ENCODE measurements at places on chromosomes 7 and 10.

GRCh38 chr7:101522021-101522420 lies 107.1 kb downstream of the MYL10 start:
- DNase-seq, result no peak

DNA sequence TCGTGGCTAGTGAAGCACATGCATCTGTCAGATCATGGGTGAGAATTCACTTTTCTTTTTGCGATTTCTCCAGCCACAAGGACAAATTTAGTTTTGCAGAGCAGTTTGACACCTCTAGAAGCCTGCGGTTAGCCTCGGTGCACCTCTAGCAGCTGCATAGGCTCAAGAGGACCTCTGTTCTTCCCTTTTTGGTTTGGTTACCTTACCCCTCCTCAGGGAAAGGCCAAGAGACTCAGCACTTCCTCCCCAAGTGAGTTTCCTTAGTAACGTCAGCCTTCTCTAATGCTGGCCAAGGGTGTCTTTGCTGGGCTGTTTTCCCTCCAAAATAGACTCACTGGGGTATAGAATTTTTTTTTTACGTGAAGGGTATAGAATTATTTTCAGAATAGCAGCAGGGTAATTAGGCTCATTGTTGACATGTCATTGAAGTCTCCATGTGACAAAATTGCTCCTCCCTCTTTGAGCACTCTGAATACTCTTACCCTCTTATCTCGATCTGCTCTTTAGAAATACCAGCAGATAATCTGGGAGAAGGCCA lies 97.8 kb downstream of the AUTS2 start:
- no peak for DNase-seq

GRCh38 chr10:30445711-30446110 lies 11.7 kb downstream of the MAP3K8 start:
- DNase-seq, result no peak

GRCh38 chr7:94654783-94655125 lies 1.2 kb downstream of the SGCE start:
- DNase-seq, result no peak

- peak; percentile 96 for DNase-seq
These were observed 36.8 kb downstream of the MYOF start for GRCh38 chr10:93445097-93445960.

GRCh38 chr7:24936121-24936824 lies 43.7 kb downstream of the OSBPL3 start:
- no peak for DNase-seq

- no peak for DNase-seq
These were observed 47.0 kb upstream of the FRMD4A start for GRCh38 chr10:14377591-14378175.

GRCh38 chr10:122191936-122192541 lies 79.1 kb upstream of the BTBD16 start:
- no peak for DNase-seq

DNA sequence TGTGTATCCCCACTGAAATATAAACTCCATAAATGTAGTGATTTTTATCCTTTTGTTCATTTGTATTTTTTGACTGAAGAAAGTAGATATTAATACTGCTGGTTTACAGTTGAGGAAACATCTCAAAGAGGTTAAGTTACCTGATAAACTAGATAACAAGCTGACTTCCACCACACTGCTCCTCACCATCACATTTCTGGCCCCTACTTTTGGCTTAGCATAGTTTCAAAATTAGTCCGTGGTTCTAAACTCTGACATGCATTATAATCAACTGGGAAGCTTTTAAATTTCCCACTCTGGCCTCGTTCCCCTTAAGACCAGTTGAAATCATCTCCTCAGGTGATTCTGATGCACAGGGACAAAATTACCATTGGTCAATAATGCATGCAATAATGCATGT lies 43.5 kb downstream of the ANKIB1 start:
- no peak for DNase-seq

DNA sequence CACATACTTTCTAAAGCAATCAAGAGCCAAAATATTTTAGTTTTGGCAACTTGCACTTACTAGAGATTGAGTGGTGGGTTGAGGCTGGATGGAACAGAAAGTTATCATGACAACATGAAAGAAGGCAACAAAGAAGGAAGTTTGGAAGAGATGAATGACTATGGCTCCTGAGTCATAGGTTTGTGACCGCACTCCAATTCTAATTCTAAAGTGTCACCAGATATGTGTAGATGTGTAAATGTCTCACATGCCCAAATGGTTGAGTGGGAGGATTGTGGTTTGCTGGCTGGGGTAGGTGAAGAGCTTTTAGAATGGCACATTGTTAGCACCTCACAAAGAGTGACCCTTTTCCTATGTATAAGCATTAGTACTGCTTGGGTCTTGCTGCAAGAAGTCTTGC lies 20.2 kb downstream of the TAS2R16 start:
- DNase-seq, result no peak

- no peak for DNase-seq
These were observed 143.0 kb upstream of the NRP1 start for GRCh38 chr10:33477291-33478088.

- DNase-seq, result no peak
These were observed at the start of gene SEMA4G for GRCh38 chr10:100969187-100970075. SEMA4G (plus strand) TSS chr10:100969504; CDS start chr10:100972913, 3,409 bp downstream.

GRCh38 chr10:103666087-103666761 lies 172.7 kb downstream of the NEURL1 start:
- no peak for DNase-seq

DNA sequence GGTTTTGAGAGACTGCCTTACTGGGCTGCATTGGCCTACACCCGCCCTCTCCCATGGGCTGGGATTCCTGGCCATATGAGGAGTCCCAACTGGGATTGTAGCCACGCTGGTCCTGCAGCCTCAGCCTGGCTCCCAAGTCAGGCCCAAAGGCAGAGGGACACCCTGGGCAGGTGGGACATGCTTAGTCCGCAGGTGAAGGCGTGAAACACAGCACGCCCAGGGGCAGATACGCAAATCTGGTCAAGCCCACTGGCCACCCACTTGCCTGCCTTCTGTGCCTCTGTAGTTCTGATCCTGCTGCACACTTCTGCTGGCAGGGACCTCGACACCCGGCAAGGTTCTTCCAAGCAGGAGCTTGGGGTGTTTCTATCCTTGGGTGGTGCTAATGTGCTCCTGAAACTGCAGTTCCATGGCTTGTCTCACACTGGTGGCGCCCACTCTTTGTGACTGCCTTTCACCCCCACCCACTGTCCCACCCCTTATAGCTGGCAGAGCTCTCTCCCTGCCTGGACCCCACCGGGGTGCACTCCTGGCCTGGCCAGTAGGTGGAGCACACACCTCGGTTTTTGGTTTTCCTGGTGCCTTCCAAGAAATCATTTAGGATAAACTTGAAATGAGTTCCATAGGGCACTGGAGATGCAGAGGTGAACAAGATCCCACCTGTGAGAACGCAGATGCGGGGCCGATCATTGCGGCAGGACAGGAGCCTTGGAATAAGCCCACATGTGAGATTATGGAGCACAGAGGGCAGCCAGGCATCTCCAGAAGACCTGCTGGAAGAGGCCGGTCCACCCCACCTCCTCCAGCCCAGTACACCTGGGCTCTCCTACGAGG lies 47.9 kb downstream of the MKI67 start:
- DNase-seq, result no peak

GRCh38 chr10:118912961-118913600 lies 116.4 kb upstream of the NANOS1 start:
- no peak for DNase-seq

DNA sequence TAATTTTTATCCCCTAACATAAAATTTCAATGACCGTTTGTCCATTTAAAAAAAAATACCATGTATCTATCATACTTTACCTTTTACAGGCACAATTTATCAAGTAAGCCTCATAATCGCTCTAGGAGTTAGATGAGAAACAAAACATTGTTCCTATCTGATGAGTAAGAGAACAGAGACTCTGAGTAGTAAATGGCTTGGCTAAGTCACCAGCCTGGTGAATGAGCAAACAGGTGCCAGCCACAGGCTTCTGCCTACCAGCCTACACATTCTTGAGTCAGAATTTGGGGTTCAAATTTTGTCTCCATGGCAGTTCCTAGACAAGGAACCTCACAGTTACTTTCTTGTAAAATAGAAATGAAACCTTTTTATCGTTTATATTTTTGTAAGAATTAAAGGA lies 235.4 kb downstream of the HGF start:
- DNase-seq, result no peak

DNA sequence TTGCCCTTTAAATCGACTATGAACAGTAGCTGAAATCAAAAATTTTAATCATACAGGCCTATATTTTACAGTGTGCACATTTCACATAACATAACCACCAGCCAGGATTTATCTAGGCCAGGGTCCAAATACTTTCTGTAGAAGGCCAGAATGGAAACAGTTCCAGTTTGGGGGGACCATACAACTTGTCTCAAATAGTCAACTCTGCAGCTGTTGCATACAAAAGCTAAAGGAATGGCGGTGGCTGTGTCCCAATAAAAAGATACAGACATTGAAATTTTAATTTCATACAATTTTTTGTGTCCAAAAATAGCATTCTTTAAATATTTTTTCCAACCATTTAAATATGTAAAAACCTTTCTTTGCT lies 742 bp upstream of the TYSND1 start:
- DNase-seq, result no peak

GRCh38 chr10:13092291-13093102 lies 7.5 kb upstream of the OPTN start:
- no peak for DNase-seq

DNA sequence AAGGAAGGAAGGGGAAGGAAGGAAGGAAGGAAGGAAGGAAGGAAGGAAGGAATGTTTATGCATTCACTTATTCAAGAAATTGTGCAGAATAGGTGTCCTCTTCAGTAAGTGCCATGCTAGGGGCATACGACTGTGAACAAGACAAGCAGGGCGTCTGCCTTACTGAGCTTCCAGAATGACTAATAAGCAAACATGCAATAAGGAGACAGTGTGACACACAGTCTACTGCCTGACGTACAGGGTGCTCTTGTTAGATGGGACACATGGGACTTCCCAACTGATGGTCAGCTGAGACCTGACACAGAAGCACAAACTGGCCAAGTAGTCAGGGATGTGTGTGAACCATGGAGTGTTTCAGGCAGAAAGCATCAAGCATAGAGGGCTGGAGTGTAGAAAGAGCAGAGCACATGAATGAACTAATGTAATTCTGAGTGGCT lies 18.2 kb downstream of the DNAJC12 start:
- DNase-seq, result peak; percentile 51

- DNase-seq, result no peak
These were observed 9.9 kb downstream of the RHEB start for GRCh38 chr7:151509670-151510333.

- DNase-seq, result no peak
These were observed 776.4 kb downstream of the GATA3 start for GRCh38 chr10:8830876-8831275.

GRCh38 chr10:788796-789748 lies 99.6 kb upstream of the DIP2C start:
- peak; percentile 5 for DNase-seq

DNA sequence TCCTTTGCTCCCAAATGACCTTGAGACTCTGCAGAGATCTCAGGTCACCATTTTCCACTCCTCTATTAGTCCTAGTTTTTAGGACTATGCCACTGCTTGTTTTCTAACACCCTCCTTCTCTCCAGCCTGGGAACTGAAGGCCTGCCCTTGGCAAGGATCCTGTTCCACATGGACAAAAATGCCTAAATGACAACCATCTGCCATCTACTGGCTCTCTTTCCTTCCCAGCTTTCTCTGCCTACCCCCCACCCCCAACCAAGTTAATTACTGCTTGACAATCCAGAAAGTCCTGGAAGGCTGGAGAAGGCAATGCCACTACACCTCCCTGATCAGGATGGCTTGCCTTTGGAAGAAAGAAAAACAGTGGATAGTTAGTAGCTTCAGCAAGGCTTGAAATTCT lies 44.8 kb upstream of the SP8 start:
- DNase-seq, result no peak

GRCh38 chr10:105063796-105064195 lies 422.7 kb downstream of the SORCS3 start:
- DNase-seq, result peak; percentile 80

DNA sequence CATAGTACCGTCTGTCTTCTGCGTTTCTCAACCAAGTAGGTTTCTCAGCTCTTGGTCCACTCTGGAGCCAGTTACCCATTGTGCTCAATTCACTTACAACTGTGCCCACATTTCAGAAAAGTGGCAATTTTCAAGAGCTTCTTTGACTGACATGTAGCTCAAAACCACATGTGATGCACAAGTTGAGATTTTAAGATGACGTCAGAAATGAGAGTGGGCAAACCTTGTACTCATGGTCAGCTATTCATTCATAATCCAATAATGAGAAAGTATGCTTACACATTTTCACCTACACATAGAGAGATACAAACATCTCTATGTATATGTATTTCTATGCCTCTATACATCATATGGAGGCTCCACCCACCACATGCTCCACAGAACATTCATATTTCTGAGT lies 487.2 kb upstream of the AKR1E2 start:
- no peak for DNase-seq

DNA sequence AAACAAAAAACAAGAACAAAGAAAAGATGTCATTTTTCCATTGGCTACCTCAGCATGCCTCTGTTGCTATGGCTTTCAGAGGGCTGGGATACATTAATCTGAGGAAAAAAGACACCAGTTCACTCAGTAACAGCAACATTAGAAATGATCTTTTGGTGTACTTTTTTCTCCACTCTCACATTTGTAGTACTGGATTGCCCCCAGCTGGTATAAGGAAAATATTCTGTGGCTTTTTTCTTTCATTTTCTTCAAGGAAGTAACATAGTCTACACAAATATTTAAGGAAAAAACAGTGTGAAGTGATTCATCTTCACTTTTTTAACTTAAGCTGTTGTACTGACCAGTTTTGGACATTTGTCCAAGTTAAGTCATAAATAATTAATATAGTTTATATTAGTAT lies 482.3 kb downstream of the SORCS1 start:
- DNase-seq, result no peak

GRCh38 chr7:80347173-80347572 lies 164.7 kb downstream of the GNAT3 start:
- no peak for DNase-seq

GRCh38 chr10:43256531-43257346 lies 10.1 kb downstream of the RASGEF1A start:
- DNase-seq, result no peak

DNA sequence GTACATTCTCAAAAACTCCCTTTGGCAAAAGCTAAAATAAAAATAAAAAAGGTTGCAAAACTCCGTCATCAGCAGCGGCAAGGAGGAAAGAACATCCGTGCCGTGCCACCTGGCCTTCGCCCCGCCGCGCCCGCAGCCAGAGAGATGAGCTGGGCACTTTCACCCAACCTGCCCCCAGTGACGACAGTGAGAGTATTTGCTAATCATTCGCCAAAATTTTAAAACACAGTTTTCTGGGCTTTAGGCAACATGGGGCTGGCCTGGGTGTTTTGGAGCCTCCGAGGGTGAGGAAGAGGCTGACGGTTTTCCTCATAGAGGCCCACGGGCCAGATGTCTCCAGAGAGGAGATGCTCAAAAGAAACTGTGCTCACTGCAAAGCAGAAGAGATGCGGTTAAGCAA lies 128.2 kb downstream of the PRKAG2 start:
- DNase-seq, result no peak

DNA sequence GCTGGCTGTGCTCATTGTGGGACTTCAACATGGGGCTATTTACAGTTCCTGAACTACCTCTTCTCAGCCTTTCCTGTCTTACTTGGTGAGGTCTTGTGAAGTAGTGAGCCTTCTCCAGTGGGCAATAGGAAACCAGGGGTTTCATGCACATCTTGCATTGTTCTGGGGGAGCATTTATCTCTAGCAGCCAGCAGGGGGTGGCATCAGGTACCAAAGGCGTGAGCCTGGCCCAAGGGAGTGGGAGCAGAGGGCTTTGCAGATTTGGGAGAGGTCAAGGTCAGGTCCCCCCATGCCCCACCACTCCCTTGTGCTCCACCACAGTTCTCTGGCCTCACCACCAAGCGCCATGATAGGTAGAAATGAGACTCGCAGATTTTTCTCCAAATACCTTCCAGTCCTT lies 85.4 kb upstream of the NPTX2 start:
- no peak for DNase-seq

All from kidney glomerular epithelial cell (primary cell).